Activated T-helper 1 cell treated with anti-CD3 and anti-CD28 coated beads, Interleukin-2, amount 50 U/mL, for 16 hours (primary cell): ENCODE measurements at places on chromosomes 5 and 9.
A peak's percentile ranks its signal among the peaks of the same experiment; 100 is the strongest.

DNA sequence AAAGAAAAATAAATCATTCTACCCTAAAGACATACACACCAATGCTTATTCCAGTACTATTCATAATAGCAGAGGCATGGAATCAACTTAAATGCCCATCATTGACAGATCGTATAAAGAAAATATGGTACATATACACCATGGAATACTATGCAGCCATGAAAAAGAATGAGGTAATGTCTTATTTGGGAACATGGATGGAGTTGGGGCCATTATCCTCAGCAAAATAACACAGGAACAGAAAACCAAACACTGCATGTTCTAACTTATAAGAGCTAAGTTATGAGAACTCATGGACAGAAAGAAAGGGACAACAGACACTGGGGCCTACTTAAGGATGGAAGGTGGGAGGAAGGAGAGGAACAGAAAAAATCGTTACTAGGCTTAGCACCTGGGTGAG is 527.5 kb upstream of the ST8SIA4 start:
- no peak for DNase-seq

DNA sequence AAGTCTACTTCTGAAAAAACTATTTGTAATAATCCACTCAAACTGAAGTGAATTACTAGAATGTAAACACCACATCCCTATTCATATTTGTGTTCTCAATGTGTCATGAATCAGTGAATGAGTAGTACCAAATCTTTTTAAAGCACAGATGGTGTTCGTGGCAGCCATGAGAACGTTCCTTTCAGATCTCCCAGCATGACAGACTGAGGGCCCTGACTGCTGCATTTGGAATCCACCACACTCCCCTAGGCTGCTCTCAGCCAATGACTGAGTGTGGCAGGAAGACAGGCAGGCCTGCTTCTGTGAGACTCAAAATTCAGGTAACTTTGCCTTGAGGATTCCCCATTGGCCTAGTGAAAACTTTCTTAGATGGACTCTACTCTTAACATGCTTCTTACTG is 10.9 kb upstream of the JMY start:
- no peak for DNase-seq

DNA sequence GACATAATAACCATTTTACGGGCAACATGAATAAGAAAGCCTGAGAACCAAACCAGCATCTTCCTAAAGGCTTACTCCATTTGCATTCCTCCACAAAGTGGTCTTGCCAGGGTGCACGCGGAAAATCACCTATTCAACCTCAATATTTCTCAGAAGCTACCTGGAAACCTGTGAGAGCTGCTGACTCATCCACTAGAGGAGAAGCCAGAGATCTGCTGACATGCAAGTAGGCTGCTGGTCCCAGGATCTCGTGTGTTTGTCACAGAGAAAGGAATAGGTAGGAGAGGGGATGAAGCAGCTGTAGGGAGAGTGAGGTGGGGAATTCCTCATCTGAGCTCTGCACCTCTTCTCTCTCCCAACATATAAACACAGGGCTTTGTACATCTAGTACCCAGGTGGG is 138.1 kb downstream of the ADAMTS12 start:
- no peak for DNase-seq

DNA sequence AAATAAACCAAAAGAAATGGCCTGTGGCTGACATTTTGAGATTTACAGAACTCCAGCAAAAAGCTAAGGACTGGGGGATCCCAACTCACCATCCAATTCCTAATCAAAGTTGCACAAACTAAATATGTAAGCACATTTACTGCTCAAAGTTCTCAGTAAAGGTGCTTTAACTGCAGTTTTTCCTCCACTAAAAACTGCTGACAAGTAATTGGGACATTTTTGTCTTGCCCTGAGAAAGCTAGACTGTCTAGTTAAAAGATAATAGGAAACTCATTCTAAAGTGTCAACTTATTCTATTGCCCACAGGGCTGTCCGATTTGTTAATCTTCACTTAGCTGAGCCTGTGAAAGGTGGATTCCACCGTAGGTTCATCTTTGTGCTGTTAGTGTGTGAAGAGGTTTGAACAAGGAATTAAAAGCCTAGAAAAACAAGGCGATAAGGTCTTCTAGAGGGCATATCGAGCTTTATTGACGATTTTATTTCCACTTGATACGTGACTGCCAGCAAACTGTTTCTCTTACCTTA is 1.0 kb downstream of the DOCK8 start:
- DNase-seq, result no peak

- no peak for DNase-seq
Observed at GRCh38 chr5:176941951-176942350, 42.8 kb upstream of the HK3 start.

DNA sequence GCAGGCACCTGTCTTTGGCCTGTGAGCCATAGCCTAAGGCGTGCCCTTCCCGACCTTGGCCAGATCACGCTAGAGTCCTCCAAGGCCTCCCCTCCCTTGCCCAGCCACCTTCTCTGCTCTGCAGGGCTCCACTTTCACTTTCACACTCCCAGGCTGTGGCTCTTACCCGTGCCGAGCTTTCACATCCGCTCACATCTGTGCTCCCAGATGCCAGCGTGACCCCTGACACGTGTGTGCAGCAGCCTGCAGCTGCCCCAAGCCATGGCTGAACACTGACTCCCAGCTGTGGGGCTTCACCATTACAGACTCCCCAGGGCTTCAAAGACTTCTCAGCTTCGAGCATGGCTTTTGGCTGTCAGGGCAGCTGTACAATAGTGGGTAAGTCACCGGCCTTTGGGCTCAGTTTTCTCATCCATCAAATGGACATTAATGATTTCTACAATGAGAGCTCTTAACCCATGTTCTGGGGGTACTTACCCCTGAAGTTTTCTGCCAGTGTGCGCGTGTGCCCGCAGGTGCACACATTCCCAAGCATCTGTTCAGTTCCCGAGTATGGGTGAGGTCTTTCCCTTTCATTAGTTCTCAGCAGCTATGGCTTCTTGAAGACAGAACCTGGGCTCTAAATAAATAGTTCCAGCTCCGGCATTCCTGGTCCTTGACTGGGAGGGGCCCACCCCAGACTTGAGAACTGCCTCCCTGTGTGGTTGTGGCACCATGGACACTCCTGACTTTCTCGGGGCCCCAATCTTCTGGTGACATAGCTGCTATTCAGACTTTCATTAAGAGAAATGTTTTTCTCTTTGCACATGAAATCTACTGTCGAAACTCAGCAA is 118.6 kb downstream of the RGS3 start:
- peak; percentile 57 for DNase-seq

DNA sequence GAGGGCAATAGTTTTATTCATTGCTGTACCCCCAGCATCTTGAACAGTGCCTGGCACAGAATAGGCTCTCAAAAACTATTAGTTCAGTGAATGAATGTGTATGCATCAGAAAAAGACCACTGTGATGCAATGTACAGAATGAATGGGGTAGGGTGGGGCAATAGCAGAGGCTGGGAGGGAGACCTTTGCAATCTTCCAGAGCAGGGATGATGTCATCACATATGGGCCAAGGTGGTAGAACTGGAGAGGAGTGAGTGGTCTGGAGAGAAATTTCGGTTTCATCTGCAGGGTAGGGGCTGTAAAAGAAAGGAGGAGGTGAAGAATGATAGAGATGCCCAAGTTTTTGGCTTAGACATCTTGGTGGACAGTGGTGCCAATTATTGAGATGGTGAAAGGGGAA is 23.4 kb upstream of the ARAP3 start:
- no peak for DNase-seq

- no peak for DNase-seq
Observed at GRCh38 chr5:164057121-164057520, 551.7 kb downstream of the MAT2B start.

GRCh38 chr9:85524531-85524930 is 217.2 kb downstream of the AGTPBP1 start:
- DNase-seq, result no peak

DNA sequence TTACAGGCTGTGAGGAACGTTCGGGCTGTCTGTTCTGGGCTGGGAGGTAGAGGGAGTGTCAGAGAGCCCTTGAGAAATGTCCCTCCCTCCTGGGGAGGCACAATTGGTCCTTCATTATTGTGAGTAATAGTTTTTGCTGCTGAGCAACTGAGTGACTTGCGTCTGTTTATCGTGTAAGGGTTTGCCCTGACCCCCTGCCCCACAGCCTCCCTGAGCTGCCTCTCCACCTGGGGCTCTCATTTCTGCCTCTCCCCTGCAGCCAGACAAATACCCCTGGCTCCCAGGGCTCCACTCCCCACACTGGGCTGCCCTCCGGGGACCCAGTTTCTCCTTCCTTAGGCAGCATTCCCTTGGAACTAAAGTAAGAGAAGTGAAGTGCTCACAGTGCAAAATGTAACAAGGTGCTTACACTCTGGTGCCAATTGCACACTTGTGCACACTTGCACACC is 174.9 kb upstream of the MVB12B start:
- no peak for DNase-seq

GRCh38 chr5:65721050-65721719 is 724 bp downstream of the SGTB start:
- DNase-seq, result no peak

DNA sequence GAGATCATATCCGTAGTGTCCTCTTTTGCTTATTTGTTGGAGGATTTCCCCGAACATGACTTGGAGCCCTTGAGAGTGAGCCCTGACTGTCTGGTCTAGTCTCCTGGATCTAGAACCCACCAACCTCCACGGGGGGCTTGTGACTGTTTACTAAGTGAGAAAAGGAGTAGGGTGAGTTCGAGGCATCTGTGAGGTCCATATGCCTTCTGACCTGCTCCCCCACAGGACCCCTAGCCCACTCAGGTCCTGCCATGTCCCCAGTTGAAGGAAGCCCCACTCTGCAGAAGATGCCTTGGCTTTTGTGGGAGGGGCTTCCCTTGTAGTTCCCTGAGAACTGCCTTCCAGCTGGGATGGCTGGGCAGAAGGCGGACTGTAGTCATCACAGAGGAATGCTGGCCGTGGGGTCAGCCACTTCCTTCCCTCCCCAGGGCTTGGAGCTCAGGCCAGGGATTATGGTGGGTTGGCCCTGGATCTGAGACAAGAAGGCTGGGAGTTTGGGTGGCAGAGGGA is 7.0 kb upstream of the IRF1 start:
- no peak for DNase-seq

DNA sequence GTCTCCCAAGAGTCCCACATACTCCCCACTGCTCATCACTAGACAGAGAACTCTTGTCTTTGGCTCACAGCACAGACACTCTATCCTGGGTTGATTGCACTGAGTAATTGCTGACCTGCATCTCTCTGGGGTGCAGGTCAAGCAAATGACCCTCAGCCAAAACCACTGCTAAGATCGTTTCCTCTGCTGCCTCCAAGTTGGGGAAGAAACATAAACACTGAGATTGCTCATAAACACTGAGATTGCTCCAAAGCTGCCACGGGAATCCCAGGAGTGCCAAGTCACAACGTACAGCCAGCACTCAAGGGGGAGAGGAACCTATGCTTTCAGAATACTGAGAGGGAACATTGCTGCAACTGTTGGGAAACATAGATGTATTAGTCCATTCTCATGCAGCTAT is 1402.1 kb upstream of the ACO1 start:
- DNase-seq, result no peak

- DNase-seq, result no peak
Observed at GRCh38 chr5:91155274-91155673, 227.8 kb downstream of the ARRDC3 start.

GRCh38 chr9:4490705-4491625 is 697 bp downstream of the SLC1A1 start:
- DNase-seq, result no peak

GRCh38 chr9:100595391-100596199 is 17.7 kb downstream of the CAVIN4 start:
- no peak for DNase-seq

DNA sequence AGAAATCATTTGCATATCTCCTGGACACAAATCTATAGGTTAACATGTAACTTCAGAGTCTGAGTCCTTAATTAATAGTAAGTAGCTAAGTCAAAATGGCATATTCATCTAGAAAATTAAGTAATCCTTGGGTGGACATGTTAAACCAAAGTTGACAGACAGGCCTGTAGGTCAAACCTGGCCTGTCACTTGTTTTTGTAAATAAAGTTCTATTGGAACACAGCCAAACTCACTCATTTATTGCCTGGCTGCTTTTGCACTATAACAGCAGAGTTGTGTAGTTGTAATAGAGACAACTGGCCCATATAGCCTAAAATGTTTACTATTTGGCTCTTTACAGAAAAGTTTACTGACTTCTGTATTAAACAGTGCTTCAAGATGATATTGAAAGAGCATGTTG is 24.6 kb upstream of the GPR21 start:
- no peak for DNase-seq

DNA sequence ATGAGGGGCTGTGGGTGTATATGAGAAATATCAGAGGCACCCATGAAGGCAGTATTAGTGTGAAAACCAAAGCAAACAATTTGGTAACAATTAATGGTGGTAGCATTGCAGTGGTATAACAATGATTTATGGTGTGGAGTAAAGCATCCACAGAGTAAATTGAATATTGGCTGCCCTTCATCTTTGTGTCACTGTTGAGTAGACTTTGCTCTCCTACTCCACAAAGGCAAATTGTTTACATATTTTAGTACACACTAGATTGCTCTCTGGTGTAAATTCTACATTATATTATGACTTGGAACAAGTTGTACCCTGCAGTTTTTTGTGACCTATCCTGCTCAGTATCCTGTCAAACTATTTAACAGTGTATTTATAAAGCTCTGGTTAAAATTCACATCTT is 455.5 kb upstream of the RORB start:
- DNase-seq, result no peak

DNA sequence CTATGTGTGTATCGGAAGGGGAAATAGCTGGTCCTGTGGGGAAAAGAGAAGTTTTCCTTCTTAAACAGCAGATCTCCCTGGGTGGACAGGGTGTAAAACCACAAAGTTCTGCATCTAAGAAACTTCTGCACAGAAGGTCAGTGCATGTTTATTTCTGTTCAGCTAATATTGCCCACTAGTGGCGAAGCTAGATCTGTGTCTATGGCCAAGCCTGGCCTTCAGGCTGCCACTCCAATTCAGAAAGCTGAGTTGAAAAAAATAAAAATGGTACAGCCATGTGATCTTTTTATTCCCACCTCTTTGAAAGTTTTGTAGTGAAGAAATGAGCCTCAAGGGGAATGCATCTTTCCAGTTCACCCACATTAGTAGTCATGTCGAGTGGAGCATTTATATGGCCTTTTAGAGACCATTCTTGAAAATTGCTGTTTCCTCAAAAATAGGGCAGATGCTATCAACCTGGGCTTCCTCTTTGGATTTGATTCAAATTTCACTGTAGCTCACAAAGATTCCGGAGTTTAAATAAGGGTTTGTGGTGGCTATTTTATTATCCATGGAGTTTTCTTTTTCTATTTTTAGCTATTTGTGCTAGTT is 488.0 kb downstream of the PRELID2 start:
- no peak for DNase-seq
